Lower lobe of right lung (tissue), 2 donors: ENCODE measurements at places on chromosomes 4 and X. TPM values are rescaled to one million over a fixed set of nuclear protein-coding genes. Genes with fewer than 3 reads are reported as not detected.
A peak's percentile ranks its signal among the peaks of the same experiment; 100 is the strongest.

Gene KLKB1
- 1.6 TPM for total RNA-seq

Gene TEX13B
- total RNA-seq: not detected

Gene SLC10A6
- 0.97 TPM for total RNA-seq

Gene PHF8
- total RNA-seq: 26.4 TPM

Gene SPOCK3
- total RNA-seq: 0.74 TPM

Gene RPA4
- 1.5 TPM for total RNA-seq

Gene SPANXN3
- total RNA-seq: not detected

Gene GLRB
- total RNA-seq: 2.6 TPM

Gene DKK2
- total RNA-seq: 11.9 TPM

Gene RAB9B
- total RNA-seq: 0.59 TPM

Gene PAGE2B
- total RNA-seq: not detected

Gene RTL3
- total RNA-seq: not detected

Gene CT45A5
- not detected for total RNA-seq

GRCh38 chrX:77640702-77641101 lies 145.3 kb downstream of the ATRX start:
- peaks cover 4% of the 10 kb centered on the region for H3K36me3 ChIP-seq
- H3K4me3 ChIP-seq: no peak overlapping the region
- no peaks in the 10 kb centered on the region for H3K27me3 ChIP-seq
- DNase-seq: no peak
- H3K27ac ChIP-seq: no peak overlapping the region

- no peak for DNase-seq
- no peak overlapping the region for H3K4me3 ChIP-seq
- no peak overlapping the region for H3K27ac ChIP-seq
- no peaks in the 10 kb centered on the region for H3K4me1 ChIP-seq
These were observed 178.7 kb downstream of the RASL11B start for GRCh38 chr4:53040851-53041250.

- DNase-seq: no peak
- H3K4me3 ChIP-seq: no peak overlapping the region
- no peaks in the 10 kb centered on the region for H3K4me1 ChIP-seq
These were observed 19.2 kb downstream of the RAB28 start for GRCh38 chr4:13464973-13465372.

- no peak overlapping the region for H3K4me3 ChIP-seq
- no peaks in the 10 kb centered on the region for H3K4me1 ChIP-seq
- no peaks in the 10 kb centered on the region for H3K27me3 ChIP-seq
These were observed 290.7 kb upstream of the FAM241A start for GRCh38 chr4:111854494-111855087.

GRCh38 chr4:142365391-142365790 lies 480.7 kb downstream of the INPP4B start:
- no peak for DNase-seq
- no peaks in the 10 kb centered on the region for H3K4me1 ChIP-seq
- H3K27me3 ChIP-seq: no peaks in the 10 kb centered on the region
- H3K36me3 ChIP-seq: no peaks in the 10 kb centered on the region

GRCh38 chr4:173501592-173502150 lies 28.4 kb downstream of the HAND2 start:
- H3K27ac ChIP-seq: no peak overlapping the region
- peaks cover 7% of the 10 kb centered on the region for H3K4me1 ChIP-seq
- DNase-seq: no peak
- H3K36me3 ChIP-seq: no peaks in the 10 kb centered on the region

GRCh38 chr4:23500894-23501449 lies 388.9 kb downstream of the PPARGC1A start:
- H3K36me3 ChIP-seq: no peaks in the 10 kb centered on the region
- H3K27ac ChIP-seq: no peak overlapping the region
- no peaks in the 10 kb centered on the region for H3K27me3 ChIP-seq
- DNase-seq: no peak

DNA sequence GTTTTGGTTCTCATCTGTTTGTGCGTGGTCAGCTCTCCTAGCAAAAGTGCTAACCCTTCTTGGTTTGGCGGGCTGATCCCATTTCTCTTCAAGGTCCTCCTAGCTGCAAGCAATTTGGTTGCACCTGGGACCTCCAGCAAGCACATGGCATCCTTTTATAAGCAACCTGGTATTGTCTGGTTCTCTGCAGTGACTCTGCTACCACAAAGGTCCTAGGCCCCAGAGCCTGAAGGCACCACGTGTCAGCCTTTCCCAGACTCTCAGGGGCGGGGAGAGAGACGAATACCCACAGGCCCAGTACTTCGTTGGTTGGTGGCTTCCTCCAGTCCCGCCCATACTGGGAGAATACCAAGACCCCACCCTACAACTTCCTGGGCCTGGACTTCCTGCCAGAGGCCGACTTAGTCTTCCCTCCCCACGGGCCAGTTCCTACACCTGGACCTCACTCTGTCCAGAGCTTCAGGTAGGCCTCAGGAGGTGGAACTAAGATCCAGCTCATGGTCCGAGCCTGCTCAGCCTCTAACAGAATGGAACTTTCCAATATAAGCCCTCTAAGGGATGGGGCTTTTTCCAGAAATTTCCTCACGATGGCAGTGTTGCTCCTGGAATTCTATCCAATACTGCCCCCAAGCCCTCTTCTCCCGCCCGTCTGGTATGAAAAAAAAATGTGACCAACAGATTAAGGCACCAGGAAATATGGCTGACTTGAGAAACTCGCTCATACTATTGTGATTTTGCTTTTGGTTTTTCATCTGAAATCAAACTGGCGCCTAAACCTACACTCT lies 192.5 kb upstream of the STK26 start:
- peak; percentile 67 for DNase-seq
- peak overlapping the region; percentile 60 for H3K27ac ChIP-seq
- H3K4me3 ChIP-seq: peak overlapping the region; percentile 31
- no peaks in the 10 kb centered on the region for H3K36me3 ChIP-seq
- H3K27me3 ChIP-seq: no peaks in the 10 kb centered on the region
- H3K4me1 ChIP-seq: no peaks in the 10 kb centered on the region

- no peak overlapping the region for H3K27ac ChIP-seq
- no peak for DNase-seq
- H3K27me3 ChIP-seq: no peaks in the 10 kb centered on the region
- no peaks in the 10 kb centered on the region for H3K4me1 ChIP-seq
These were observed 98.2 kb downstream of the SLC39A8 start for GRCh38 chr4:102247041-102247440.

GRCh38 chrX:13257223-13258051 lies 62.4 kb downstream of the ATXN3L start:
- H3K27ac ChIP-seq: no peak overlapping the region
- no peaks in the 10 kb centered on the region for H3K27me3 ChIP-seq
- no peak overlapping the region for H3K4me3 ChIP-seq
- DNase-seq: no peak
- no peaks in the 10 kb centered on the region for H3K4me1 ChIP-seq
- H3K36me3 ChIP-seq: no peaks in the 10 kb centered on the region

GRCh38 chr4:182427554-182427953 lies 184.4 kb downstream of the TENM3 start:
- no peak overlapping the region for H3K27ac ChIP-seq
- DNase-seq: no peak
- H3K27me3 ChIP-seq: no peaks in the 10 kb centered on the region
- H3K4me1 ChIP-seq: no peaks in the 10 kb centered on the region

- H3K27ac ChIP-seq: no peak overlapping the region
- DNase-seq: no peak
- no peaks in the 10 kb centered on the region for H3K36me3 ChIP-seq
These were observed 61.8 kb upstream of the SFRP2 start for GRCh38 chr4:153850533-153851280.

- peaks cover 44% of the 10 kb centered on the region for H3K36me3 ChIP-seq
- no peak overlapping the region for H3K27ac ChIP-seq
- no peaks in the 10 kb centered on the region for H3K4me1 ChIP-seq
- no peak for DNase-seq
- H3K27me3 ChIP-seq: no peaks in the 10 kb centered on the region
These were observed 42.1 kb downstream of the NFKB1 start for GRCh38 chr4:102543030-102543928.

DNA sequence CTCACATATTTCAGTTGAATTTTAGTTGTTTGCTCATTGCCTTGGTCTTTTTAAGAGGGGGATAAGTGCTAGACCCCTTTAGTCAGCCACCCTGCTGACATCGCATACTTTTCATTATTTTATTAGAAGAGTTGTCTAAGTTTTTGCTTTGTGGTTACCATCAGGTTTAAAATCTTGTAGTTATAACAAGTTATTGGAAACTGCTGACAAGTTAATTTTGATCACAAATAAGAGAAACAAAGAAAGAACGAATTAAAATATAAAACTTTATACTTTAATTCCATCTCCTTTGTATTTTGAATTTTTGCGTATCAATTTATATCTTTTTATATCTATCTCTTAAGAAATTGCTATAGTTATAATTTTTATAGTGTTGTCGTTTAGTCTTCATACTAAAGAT lies 679.7 kb downstream of the TECRL start:
- no peak overlapping the region for H3K4me3 ChIP-seq
- H3K36me3 ChIP-seq: no peaks in the 10 kb centered on the region
- H3K4me1 ChIP-seq: no peaks in the 10 kb centered on the region
- DNase-seq: no peak
- no peak overlapping the region for H3K27ac ChIP-seq

DNA sequence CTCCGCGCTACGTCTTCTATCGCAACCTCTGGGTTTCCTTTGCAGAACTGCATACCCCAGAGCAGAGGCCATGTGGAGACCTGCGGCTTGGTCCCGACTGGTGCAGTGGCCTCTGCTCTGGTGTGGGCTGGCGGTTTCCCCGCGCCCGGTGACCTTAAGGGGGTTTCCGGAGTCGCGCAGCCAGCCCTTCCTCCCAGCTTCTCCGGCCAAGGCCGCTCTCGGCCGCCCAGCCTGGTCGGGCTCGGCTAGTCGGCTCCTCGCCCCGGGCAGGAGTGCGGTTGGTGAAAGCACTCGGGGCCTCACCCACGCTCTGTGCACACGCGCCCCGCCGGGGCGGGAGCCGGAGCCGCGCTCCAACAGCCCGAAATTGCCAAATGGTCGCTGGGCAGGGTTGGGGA lies 84.9 kb downstream of the BCOR start:
- H3K36me3 ChIP-seq: no peaks in the 10 kb centered on the region
- peaks cover 7% of the 10 kb centered on the region for H3K4me1 ChIP-seq
- peak overlapping the region; percentile 88 for H3K27ac ChIP-seq
- peak; percentile 56 for DNase-seq

DNA sequence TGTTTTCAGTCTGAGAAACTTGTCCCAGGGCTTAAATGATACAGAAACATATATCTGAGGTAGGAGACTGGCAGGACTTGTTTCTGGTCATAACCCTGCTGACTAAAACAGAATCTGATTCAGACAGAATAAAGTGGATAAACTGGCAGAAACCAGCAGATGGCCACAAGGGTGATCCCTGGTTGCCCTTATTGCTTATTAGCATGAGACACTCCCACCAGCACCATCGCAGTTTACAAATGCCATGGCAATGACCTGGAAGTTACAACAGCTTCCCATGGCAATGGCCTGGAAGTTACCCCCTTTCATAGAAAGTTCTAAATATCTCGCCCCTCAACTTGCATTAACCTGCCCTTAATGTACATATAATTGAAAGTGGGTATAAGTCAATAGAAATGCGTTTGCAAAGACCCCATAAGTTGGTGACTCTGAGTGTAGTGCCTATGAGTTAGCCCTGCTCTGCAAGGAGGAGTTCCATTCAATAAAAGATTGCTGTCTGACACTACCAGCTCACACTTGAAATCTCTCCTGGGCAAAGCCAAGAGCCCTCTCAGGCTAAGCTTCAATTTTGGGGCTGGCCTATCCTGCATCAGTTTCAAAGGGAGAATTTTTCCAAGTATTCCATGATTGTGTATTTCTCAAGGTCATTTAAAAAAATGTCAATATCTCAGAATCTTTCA lies 52.9 kb upstream of the PAGE5 start:
- no peaks in the 10 kb centered on the region for H3K4me1 ChIP-seq
- H3K4me3 ChIP-seq: no peak overlapping the region
- DNase-seq: no peak

- no peak for DNase-seq
- H3K27ac ChIP-seq: no peak overlapping the region
- H3K27me3 ChIP-seq: no peaks in the 10 kb centered on the region
- H3K36me3 ChIP-seq: peaks cover 3% of the 10 kb centered on the region
These were observed 26.4 kb downstream of the MOSPD2 start for GRCh38 chrX:14899607-14900006.

- no peaks in the 10 kb centered on the region for H3K27me3 ChIP-seq
- H3K27ac ChIP-seq: no peak overlapping the region
- no peak for DNase-seq
- H3K4me3 ChIP-seq: no peak overlapping the region
- H3K4me1 ChIP-seq: no peaks in the 10 kb centered on the region
These were observed 13.2 kb downstream of the TRIM2 start for GRCh38 chr4:153217440-153217839.

DNA sequence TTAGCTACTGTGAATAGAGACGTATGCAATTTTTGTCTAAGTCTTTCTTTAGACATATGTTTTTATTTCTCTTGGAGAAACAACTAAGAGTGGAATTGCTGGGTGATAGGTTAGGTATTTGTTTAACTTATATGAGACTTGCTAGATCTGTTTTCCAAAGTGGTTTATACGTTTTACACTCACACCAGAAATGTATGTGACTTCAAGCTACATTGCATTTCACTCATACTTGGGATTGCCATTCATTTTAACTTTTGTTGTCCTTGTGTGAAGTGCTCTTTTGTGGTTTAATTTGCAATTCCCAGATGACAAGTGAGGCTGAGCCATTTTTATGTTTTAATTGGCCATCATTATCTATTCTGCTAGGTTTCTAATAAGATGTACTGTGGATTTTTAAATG lies 817.2 kb downstream of the GLUD2 start:
- H3K36me3 ChIP-seq: no peaks in the 10 kb centered on the region
- no peak overlapping the region for H3K27ac ChIP-seq

- no peak for DNase-seq
- H3K36me3 ChIP-seq: no peaks in the 10 kb centered on the region
- no peak overlapping the region for H3K27ac ChIP-seq
- H3K4me3 ChIP-seq: no peak overlapping the region
- no peaks in the 10 kb centered on the region for H3K4me1 ChIP-seq
These were observed 531.2 kb downstream of the GALNTL6 start for GRCh38 chr4:172344308-172344938.

- no peak overlapping the region for H3K27ac ChIP-seq
- no peaks in the 10 kb centered on the region for H3K36me3 ChIP-seq
- no peak for DNase-seq
- H3K4me1 ChIP-seq: no peaks in the 10 kb centered on the region
- no peak overlapping the region for H3K4me3 ChIP-seq
These were observed 256.7 kb downstream of the SPOCK3 start for GRCh38 chr4:166977596-166977995.

DNA sequence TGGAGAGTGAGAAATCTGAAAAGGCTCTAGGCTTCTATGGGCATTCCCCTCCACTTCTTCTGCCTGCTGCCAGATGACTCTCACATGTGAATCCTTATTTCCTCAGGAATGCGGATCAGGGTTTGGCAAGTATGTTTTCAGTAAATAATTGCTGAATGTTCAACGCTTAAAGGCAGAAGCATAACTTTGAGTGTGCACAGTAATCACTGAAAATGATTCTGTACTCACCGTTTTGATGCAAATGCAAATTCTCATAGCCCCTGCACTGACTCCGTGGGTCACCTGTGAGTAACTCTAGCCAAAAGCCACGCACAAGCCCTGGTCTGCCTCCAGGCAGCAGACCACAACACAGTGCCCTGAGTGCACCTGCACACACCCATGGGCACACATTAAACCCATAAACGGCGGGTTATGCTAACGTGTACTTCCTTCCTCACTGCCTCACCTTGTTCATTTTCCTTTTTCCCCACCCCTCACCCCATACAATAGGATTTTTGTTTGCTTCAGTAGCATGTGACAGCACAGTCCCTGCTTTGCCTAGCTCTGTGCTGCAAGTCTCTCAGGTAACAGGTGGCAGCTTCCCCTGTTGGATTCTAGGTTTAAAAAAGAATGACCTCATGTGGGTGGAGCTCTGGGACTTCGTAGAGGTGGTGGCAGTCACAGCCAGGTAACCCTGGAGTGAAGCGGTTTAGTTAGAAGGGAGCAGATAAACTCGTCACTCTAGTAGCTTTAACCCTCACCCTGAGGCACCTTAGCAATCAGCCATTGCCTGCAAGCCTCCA lies at the start of gene ARHGEF38:
TSS of gene ARHGEF38 (plus strand) at position 656 of the 782 bp plus-strand sequence. CDS start 146 bp downstream, outside the sequence.
- peak within 1 kb of the TSS; percentile 78 for H3K27ac ChIP-seq
- no peaks in the 10 kb centered on the region for H3K27me3 ChIP-seq
- H3K4me1 ChIP-seq: peaks cover 6% of the 10 kb centered on the region
- no peaks in the 10 kb centered on the region for H3K36me3 ChIP-seq
